ENCODE measurements at places on chromosomes 6 and 20.

- no peak for DNase-seq
Observed at GRCh38 chr6:125102411-125102810, 51.2 kb upstream of the TPD52L1 start.

- no peak for DNase-seq
Observed at GRCh38 chr6:127518191-127518709, 885 bp downstream of the MTCL3 start.

GRCh38 chr6:121993362-121993761 lies 406.1 kb upstream of the HSF2 start:
- DNase-seq = no peak

DNA sequence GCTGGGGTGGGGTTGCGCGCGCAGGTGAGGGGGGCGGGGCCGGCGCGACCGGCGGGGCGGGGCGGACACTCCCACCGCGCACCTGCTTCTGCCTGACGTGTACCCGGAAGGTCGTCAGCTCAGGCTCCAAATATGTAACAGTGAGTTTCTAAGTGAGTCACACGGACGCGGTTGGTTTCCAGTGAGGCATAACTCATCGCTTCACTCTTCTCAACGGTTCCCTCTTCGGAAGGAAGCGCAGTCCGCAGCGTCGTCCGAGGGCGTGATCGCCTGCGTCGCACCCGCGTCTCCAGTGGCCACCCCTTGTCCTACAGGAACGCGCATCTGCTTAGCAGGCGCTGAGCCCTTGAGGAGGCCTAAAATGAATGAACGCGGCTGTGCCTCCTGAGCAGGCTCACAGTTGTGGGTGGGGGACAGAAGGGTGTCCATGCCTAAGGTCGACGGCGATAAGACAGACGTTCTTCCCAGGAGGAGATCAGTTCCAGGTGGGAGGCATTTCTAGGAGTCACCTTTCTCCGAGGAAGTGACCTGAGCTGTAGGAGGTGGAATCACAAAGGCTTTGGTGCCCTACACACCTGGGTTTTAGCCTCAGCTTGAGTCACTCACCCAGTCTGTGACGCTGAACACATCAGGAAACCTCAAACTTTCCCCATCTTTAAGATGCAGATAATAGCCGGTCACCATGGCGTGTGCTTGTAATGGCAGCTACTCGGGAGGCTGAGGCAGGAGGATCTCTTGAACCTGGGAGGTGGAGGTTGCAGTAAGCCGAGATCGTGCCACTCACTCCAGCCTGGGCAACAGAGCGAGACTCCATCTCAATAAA lies 50.9 kb upstream of the EZR start:
- no peak for DNase-seq

DNA sequence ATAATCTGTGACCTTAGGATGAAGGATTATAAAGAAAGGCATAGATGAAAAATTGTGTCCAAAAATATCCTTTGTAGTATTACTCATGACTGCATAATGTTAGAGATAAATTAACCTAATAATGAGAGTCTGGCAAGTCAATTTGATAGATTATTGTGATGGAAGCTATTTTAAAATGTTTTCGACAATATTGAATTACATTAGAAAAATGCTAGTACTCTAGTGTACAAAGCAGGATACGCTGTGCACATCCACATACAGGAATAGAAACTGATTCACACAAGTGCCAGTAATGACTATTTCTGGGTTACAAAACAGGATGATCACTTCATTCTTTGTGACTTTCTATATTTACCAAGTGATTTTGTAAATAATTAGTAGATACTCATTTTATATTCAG lies 3.3 kb downstream of the SLC17A2 start:
- no peak for DNase-seq

- no peak for DNase-seq
Observed at GRCh38 chr6:122717350-122717749, 62.2 kb upstream of the FABP7 start.

DNA sequence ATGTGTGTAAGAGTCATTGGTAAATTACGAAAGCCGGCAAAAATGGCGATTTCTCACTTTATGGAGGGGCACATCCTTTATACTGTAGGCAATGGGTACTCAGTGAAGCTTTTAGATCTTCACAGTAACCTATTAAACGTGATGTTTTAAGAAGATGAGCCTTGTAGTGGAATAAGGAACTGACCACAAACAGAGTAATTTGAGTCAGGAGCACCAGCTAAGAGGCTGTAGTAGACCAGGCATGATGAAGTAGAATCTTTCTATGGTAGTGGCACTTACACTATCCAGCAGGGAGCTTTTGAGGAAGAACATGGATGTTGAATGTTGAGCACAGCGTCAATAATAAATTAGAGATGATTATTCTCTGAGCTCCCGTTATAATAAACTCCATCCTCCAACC lies 65.9 kb downstream of the HIVEP2 start:
- DNase-seq = no peak

DNA sequence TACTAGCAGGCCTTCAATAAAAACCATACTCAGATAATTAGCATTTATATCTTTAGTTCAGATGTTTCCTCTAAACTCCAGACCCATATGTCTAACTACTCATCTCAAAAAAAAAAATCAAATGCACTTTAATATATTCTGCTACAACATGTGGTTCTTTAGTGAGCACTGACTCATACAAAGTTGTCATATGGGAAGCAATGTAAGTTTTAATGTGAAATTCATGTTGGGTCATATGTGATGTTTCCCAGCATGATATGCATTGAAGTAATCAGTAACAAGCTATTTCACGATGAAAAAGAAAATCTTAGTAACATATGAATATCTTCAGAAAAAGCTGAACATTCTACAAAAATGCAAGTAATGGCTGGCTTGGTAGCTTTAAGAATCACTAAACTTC lies 859.7 kb upstream of the ADGRB3 start:
- no peak for DNase-seq

Measured in activated naive CD4-positive, alpha-beta T cell (primary cell).